NCI-H1930 (cell line): ENCODE measurements at places on chromosomes 11 and 22.

GRCh38 chr22:36884349-36885158 is 23.7 kb downstream of the NCF4 start:
- no peak for DNase-seq

- DNase-seq = no peak
Measured at GRCh38 chr11:30435488-30435887, 112.6 kb downstream of the ARL14EP start.

GRCh38 chr11:120238968-120239620 is 846 bp upstream of the POU2F3 start:
- no peak for DNase-seq

GRCh38 chr22:23068096-23068831 is 2.1 kb upstream of the GNAZ start:
- no peak for DNase-seq

- no peak for DNase-seq
Measured at GRCh38 chr11:63521896-63522295, 14.7 kb upstream of the PLAAT4 start.

DNA sequence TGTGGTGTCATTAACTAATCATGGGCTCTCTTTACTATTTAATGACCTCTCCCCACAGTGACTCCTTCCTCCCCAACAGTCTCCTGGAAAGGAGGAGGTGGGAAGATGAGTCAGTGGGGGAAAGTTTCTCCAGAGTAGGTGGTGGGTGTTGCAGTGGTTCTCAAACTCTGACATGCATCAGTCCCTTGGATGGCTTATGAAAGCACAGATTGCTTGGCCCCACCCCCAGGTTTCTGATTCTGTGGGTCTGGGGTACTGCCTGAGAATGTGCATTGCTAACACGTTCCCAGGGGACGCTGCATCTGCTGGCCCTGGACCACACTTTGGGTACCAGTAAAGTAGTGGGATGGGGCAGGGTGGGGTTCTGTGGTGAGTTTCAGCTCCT is 9.8 kb downstream of the CD82 start:
- no peak for DNase-seq

GRCh38 chr11:34909955-34910354 is 6.2 kb downstream of the APIP start:
- no peak for DNase-seq
